Thoracic aorta (tissue), 2 donors: ENCODE measurements at places on chromosomes 12 and 14. TPM values are rescaled to one million over a fixed set of nuclear protein-coding genes. Genes with fewer than 3 reads are reported as not detected.

DNA sequence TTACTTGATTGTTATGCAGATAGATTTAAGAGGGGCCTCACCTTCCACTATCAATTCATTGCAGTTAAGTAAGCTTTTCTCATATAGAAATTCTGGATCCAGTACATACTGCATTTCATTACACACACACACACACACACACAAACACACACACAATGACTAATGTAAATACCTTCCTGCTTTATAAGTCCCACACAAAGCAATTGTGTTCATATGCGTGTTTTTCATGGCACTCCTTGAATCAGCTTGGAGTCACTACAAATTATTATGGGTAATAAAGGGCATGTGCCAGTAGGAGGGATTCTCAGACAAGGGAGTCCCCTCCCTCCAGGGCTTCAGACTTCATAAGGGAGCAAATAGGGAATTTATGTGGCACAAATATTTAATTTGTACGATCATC lies 4.5 kb downstream of the MIPOL1 start:
- no peak for DNase-seq

- no peak for DNase-seq
Observed at GRCh38 chr14:71070169-71070568, 162.9 kb downstream of the PCNX1 start.

The SDSL gene
- total RNA-seq, result 9.0 TPM

GRCh38 chr12:118346895-118347294 lies 25.8 kb downstream of the TAOK3 start:
- no peak for DNase-seq

GRCh38 chr12:48744251-48745008 lies 27.9 kb upstream of the CCNT1 start:
- DNase-seq, result no peak

The MGAT4C gene
- 0.14 TPM for total RNA-seq

- DNase-seq, result peak; percentile 16
Observed at GRCh38 chr12:119208626-119209061, 29.9 kb downstream of the HSPB8 start.

The SDR9C7 gene
- total RNA-seq, result not detected

The RBP5 gene
- total RNA-seq, result 0.71 TPM

The EIF2S3B gene
- total RNA-seq, result not detected

GRCh38 chr14:63874223-63874622 lies 21.4 kb downstream of the SYNE2 start:
- no peak for DNase-seq

GRCh38 chr12:54489857-54490256 lies 7.7 kb upstream of the NCKAP1L start:
- DNase-seq, result no peak

GRCh38 chr14:102761206-102761605 lies 16.0 kb upstream of the TRAF3 start:
- DNase-seq, result no peak

The BBOF1 gene
- total RNA-seq, result 4.7 TPM

The SYT1 gene
- total RNA-seq, result 1.9 TPM

The PROX2 gene
- total RNA-seq, result not detected

GRCh38 chr14:33444136-33444535 lies 505.5 kb downstream of the NPAS3 start:
- no peak for DNase-seq

DNA sequence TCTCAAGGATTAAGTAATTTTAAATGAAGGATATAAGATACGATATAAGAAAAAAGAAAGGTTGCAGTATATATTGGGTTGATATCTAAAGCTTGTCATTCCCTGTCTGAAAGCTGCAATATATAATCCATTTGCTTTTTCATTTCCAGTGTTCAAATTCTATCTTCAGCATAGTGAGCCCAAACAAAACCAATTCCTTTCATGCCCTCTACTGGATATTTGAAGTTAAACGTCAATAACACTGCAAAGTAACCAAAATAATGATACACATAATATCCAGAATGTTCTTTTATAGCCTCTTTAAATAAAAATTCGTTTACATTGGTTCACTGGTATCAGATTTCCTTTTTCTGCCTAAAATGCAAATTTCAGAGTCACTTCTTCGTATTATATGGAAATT lies 64.5 kb upstream of the DAAM1 start:
- no peak for DNase-seq

The PRKD1 gene
- 38.4 TPM for total RNA-seq

- no peak for DNase-seq
Observed at GRCh38 chr12:40152783-40153383, 47.0 kb upstream of the SLC2A13 start.

DNA sequence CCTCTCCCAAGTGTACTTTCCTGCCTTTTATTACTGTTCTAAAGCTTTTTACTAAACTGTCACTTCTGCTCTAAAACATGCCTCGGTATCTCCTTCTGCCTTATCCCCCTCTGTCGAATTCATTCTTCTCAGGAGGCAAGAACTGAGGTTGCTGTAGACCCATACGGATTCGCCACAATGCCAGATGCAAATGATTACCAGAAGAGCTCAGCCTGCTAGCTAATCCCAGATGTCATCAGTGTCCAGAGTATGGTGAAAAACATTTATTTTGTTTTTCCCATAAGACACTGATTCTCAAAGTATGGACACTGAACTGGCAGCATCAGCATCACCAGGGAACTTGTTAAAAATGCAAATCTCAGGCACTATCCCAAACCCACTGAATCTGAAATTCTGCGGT lies 359.3 kb downstream of the TMTC2 start:
- no peak for DNase-seq

GRCh38 chr12:12366701-12367481 lies 10.0 kb downstream of the BORCS5 start:
- no peak for DNase-seq

- DNase-seq, result no peak
Observed at GRCh38 chr12:130438711-130439110, 101.0 kb downstream of the PIWIL1 start.

- DNase-seq, result no peak
Observed at GRCh38 chr14:97056086-97056485, 258.9 kb downstream of the VRK1 start.

The DPY19L2 gene
- total RNA-seq, result 21.0 TPM

GRCh38 chr14:64943556-64943955 lies 1.0 kb upstream of the GPX2 start:
- no peak for DNase-seq

DNA sequence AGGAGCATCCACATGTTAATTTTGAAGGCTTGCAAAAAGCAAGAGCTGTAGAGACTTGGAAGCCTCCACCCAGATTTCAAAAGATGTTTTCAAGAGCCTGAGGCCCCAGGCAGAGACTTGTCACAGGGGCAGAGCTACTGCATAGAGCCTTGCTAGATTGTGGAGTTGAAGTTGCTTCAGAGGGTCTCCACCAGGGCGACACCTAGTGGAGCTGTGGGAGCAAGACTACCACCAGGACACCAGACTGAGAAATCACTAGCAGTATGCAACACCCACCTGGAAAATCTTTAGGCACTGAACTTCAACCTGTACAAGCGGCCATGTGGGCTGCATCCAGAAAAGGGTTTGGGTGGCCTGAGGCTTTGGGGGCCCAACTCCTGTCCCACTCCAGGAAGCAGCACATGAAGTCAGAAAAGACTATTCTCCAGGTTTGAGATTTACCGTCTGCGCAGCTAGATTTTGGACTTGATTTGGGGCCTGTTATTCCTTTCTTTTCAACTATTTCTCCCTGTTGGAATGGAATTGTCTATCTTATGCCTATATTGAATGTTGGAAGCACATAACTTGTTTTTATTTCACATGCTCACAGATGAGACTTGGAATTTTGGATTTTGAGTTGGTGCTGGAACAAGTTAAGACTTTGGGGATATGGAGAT lies 508.6 kb downstream of the FLRT2 start:
- no peak for DNase-seq

The PABPN1 gene
- 44.8 TPM for total RNA-seq

GRCh38 chr12:77980782-77981181 lies 150.1 kb downstream of the NAV3 start:
- DNase-seq, result no peak

The DCN gene
- total RNA-seq, result 1,972 TPM

The GRIP1 gene
- total RNA-seq, result 0.28 TPM
